ENCODE measurements at places on chromosomes 2 and 18.

DNA sequence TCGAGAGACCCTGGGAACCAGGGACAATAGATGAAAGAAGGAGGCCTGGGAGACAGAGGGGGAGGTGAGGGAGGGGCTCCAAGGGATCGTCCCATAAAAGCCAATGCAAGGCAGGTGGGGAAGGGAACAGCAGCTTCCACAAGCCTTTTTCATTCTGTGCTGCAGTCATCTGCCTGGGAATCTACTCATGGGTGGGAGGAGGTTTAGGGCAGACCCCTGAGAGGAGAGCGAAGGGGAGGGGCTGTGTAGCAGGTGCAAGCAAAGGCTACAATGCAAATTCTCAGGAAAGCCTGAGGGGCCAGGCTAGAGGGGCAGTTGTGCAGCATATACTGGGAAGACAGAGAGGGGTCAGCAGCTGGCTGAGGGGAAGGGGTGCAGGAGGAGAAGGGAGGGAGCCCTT, 135.4 kb downstream of the SETBP1 start:
- no peak for DNase-seq

- DNase-seq: no peak
Observed at GRCh38 chr2:212494418-212495020, 44.1 kb downstream of the ERBB4 start.

DNA sequence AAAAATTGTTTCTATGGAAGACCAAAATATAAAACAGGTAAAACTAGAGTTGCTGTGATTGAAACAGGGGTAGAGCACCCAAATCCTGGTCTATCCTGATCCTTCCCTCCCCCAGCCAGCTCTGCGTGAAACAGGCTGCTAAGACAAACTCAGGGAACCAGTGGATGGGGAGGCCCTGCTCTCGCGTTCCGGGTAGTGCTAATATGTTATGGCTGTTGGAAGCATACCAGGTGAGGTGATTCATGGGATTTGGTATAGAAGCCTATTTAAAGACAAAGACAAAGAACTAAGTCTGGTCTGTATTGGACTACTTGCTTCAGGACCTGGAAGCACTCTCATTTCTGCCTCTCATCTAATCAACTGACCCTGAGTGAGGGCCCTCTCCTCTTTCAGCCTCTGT, 63.0 kb upstream of the CCBE1 start:
- DNase-seq: no peak

DNA sequence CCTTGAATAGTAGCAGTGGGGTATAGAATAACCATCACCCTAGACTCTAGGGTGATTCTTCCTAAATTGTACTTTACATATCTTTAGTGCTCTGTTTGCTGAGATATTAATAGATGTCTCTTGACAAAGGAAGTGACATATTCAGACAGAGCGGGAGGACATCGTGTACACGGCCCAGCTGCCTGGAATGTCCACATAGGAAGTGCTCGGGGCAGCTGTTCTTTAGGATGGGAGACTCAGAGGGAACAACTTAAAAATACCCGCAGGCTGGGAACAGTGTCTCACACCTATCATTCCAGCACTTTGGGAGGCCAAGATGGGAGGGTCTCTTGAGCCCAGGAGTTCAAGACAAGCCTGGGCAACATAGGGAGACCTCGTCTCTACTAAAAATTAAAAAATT, 206.1 kb downstream of the FAM210A start:
- DNase-seq: no peak

- no peak for DNase-seq
Observed at GRCh38 chr18:76643996-76644395, 149.0 kb upstream of the ZNF516 start.

DNA sequence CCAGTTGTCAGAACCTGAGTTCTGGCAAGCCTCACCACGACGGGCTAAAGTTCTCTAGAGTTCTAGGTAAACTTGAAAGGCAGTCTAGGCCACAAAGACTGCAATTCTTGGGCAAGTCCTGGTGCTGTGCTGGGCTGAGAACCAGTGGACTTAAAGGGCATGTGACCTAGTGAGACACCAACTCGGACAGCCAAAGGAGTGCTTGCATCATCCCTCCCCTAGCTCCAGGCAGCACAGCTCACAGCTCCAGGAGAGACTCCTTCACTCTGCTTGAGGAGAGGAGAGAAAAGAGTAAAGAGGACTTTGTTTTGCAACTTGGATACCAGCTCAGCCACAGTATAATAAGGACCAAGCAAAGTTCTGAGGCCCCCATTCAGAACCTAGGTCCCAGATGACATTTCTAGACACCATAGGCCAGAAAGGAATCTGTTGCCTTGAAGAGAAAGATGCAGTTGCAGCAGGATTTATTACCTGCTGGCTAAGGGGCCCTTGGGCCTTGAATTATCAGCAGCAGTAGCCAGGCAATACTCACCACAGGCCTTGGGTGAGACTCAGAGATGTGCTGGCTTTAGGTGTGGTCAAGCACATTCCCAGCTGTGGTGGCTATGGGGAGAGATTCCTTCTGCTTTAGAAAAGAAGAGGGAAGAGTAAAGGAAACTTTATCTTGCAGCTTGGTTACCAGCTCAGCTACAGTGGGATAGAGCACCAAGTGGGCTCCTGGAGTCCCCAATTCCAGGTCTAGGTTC, 51.8 kb downstream of the UPP2 start:
- no peak for DNase-seq

- no peak for DNase-seq
Observed at GRCh38 chr2:88139203-88139702, 11.4 kb upstream of the FABP1 start.

DNA sequence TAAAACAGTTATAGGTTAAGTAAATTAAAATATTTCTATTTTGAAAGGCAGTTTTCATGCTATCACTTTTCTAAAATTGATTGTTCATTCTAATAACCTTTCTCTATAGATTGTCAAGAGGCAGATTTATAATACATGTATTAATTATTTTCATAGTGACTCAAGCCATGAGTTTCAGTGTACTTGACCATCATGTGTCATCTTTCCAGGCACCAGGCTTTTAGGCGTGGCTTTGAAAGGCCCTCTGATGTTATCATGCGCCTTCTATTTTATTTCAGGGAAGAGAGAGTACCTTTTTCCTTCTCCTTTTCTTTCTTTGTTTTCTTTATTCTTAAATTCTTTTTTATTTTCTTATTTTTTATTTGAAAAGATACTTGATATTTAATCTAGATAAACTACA, 128.3 kb upstream of the ETAA1 start:
- no peak for DNase-seq

DNA sequence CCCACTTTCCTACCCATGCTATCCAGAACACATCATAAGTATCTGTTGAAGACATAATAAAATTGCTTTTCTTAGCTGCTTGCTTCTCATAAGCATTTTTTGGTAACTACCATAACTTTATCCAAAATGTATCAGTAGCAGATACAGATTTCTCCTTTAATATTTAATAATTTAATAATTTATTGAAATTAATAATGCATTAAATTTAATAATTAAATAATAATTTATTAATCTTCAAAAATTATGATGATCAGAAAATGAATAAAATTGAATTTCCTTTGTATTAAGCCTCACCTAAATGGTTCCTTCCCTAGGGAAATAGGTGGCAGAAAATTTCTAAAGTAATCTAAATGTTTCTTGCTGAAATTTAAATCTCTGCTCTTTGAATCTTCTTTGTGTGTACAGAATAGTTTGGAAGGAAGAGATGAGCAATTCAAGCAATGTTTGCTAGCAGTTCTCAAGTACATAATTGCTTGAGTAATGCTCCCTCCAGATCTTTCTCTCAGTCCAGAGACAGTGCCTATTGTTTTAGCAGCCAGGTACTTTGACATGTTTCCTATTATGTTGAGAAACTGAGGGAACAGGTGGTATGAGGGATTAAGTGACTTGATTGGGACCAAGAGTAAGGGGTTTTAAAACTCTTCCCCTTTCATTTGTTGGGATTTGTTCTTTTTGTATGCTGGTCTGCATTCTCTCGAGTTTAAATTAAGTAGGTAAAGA, 123.1 kb upstream of the CYP26B1 start:
- DNase-seq: no peak

GRCh38 chr2:40213071-40213470, 238.8 kb downstream of the SLC8A1 start:
- DNase-seq: no peak

- no peak for DNase-seq
Observed at GRCh38 chr2:145744541-145745386, 1224.8 kb upstream of the ZEB2 start.

DNA sequence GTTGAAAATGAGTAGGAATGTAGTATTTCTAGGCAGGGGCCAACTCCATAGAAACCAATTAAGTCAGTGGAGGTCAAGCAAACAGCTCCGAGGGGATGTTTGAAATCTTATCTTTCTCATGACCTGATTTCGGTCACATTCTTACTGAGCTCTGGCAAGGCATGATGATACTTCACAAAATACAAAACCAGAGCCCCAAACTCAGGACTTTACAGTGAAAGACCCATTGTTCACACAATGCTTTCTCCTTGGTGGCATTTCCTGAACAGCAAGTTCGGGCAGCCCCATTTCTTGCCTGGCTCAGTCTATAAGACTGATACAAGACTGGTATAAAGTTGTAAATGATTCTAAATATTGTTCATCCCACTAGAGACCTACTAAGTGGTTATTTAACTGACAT, 53.3 kb downstream of the LAMA1 start:
- no peak for DNase-seq

DNA sequence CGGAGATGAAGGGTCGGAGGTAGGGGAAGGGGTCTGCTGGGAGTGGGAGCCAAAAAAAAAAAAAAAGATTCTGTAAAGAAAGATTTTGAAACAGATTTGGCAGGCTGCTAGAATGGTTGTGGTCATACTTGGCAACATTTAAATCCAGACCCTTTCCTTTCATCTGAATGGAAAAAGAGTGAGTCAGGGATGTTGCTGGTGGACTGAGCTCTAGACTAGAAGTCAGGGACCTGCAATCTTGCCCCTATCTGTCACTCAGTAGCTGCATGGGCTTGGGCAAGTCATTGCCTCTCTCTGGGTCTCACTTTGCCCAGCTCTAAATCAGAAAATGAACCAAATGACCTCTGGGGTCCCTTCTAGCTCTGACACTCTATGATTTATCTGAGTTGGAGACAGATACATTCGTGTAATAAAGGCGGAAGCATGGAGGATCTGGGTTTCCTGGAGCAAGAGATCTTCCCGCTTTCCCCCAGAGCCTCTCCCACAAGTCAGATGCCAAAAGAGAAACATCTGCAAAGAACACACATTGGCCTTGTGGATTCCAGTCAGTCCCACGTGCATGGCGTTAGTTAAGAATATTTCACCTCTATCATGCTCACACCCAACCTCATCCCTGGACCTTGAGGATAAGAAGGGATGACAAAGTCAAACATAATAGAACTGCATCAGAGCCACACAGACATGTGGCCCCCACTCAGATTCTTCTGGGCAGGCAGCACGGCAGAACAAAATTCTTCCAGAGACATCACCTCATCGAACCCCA, 58.5 kb downstream of the ADD2 start:
- no peak for DNase-seq

GRCh38 chr18:12520442-12520992, 112.8 kb downstream of the PRELID3A start:
- DNase-seq: no peak

DNA sequence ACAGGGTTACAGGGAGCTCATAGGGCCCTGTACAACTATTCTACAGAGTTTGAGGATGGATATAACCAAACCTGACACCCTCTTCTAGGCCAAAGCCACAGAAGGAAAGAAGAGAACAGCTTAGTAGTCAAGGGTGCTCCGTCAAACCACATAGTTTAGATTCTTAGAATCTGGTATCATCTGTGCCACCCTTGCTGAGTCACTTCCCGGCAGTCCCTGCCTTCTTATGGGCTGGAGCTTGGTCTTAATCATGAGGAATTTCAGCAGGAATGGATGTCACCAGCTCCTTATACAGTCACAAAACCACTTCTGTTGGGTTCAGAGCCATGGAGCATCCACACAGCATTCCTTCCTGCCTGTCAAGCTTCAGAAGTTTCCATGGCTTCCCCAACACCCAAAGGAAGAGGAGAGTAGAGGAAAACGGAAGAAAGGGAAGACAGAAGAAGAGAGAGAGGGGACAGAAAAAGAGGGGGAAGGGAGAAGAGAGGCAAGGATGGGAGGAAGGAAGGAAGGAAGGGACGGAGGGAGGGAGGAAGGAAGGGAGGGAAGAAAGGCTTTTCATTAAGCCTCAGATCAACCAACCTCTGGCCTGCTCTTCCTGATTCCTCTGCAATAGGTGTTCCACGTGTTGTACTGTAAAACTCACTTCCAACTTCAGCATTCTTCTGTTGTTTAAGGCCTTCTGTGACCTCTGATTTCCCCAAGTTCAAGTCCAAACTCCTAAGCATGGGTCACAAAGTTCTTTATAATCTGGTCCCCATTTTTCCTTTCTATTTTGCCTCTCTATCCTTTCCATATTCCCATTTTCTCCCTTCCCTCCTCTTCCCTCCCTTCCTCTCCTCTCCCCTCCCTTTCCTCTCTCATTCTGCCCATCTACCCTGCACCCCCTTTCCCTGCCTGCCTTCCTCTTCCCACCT, 246.1 kb upstream of the TNP1 start:
- no peak for DNase-seq

- DNase-seq: no peak
Observed at GRCh38 chr18:43893001-43893637, 615.8 kb upstream of the SYT4 start.

- no peak for DNase-seq
Observed at GRCh38 chr18:41058351-41059125, 896.5 kb upstream of the PIK3C3 start.

DNA sequence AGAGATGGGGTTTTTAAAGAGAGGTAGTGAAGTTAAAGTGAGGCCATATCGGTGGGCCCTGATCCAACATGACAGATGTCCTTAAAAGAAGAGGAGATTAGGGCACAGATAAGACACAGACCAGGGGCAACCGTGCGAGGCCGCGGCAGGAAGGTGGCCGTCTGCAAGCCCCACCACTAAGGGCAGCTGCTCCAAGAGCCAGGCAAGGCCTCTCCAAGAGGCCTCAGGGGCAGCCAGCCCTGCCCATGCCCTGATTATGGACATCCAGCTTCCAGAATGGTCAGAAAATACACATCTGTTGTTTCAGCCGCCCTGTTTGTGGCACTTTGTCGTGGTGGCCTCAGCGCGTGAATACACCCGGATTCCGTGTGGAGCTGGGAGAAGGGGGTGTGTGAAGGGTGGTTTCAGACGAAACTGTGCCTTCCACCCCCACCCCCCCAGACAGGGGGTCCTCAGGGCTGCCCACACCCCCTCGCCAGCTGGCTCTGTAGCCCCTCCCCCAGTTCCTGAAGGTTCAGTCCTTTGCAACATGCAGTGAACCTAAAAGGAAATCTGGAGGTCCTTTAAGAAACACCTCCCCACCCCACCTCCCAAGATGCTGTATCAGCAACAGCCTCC, 74.1 kb upstream of the SMAD7 start:
- no peak for DNase-seq

- peak; percentile 33 for DNase-seq
Observed at GRCh38 chr2:85537600-85538506, 1.1 kb upstream of the MAT2A start.

GRCh38 chr2:119721462-119721861, 38.3 kb upstream of the PTPN4 start:
- DNase-seq: no peak

DNA sequence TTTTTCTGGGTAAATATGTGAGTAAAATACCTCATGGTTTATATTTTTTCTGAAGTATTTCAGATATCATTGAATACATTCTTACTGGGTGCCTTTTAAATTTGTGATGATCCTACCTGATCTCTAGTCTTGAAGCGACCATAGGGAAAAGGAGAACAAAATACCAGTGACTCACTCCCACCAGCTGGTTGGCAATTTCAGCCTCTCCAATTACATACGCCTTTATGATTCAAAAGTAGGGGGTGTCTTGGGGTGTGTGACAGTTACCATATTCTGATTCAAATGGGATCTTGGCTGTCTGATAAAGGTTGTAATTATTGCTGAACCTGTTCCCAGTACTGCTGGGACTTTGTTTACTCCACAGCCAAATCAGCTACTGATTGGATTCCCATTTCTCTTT, 175.9 kb upstream of the NXPH2 start:
- DNase-seq: no peak
